LHCN-M2 (cell line): ENCODE measurements at places on chromosomes 1 and 21. TPM values are rescaled to one million over a fixed set of nuclear protein-coding genes. Genes with fewer than 3 reads are reported as not detected.

Gene EVA1C
- 2.2 and 3.2 TPM in 2 replicates for total RNA-seq

Gene RASSF5
- total RNA-seq: 0.19 and 0.63 TPM in 2 replicates

Gene CD5L
- not detected in 2 replicates for total RNA-seq

Gene MAPKAPK2
- total RNA-seq: 41.7 and 49.4 TPM in 2 replicates

Gene MYBPH
- 2.8 and 13.7 TPM in 2 replicates for total RNA-seq

Gene DUSP23
- 38.4 and 57.5 TPM in 2 replicates for total RNA-seq

Gene BRDT
- total RNA-seq: not detected in 2 replicates

Gene FAM72B
- total RNA-seq: 6.3 TPM in 2 replicates

Gene AZIN2
- total RNA-seq: 4.9 and 5.0 TPM in 2 replicates

Gene ETV3L
- total RNA-seq: not detected in 2 replicates

Gene NADK
- 56.4 and 61.7 TPM in 2 replicates for total RNA-seq

Gene RNU1-2
- under 0.01 TPM in 1 of 2 replicates, not detected in the other for total RNA-seq

Gene PRAMEF33
- not detected in 2 replicates for total RNA-seq

Gene LMO4
- 13.4 and 15.8 TPM in 2 replicates for total RNA-seq

Gene SPRR1B
- total RNA-seq: not detected in 2 replicates

Gene C1QC
- not detected in 2 replicates for total RNA-seq

Gene FCRL4
- total RNA-seq: not detected in 2 replicates

Gene KCNJ9
- total RNA-seq: not detected in 2 replicates

Gene OR2W3
- not detected in 2 replicates for total RNA-seq

Gene ARHGAP30
- total RNA-seq: not detected in 2 replicates

Gene COL24A1
- 0.26 and 0.34 TPM in 2 replicates for total RNA-seq

Gene KRTAP13-4
- not detected in 2 replicates for total RNA-seq

Gene KCNN3
- 0.38 and 2.8 TPM in 2 replicates for total RNA-seq

Gene PRMT6
- 16.5 and 20.9 TPM in 2 replicates for total RNA-seq

Gene SLAMF6
- total RNA-seq: not detected in 2 replicates

Gene AADACL3
- total RNA-seq: not detected in 2 replicates

Gene LHX8
- not detected in 2 replicates for total RNA-seq

Gene CFHR1
- total RNA-seq: not detected in 2 replicates

Gene GNAI3
- 10.6 and 10.8 TPM in 2 replicates for total RNA-seq

Gene SPRR2F
- total RNA-seq: not detected in 2 replicates

Gene PRKCZ
- total RNA-seq: 0.52 and 0.71 TPM in 2 replicates
